ENCODE measurements at places on chromosomes 6 and 20.

- DNase-seq = no peak
Observed at GRCh38 chr6:147510929-147511590, 2.6 kb downstream of the SAMD5 start.

GRCh38 chr20:10522328-10522727, 87.2 kb downstream of the SLX4IP start:
- no peak for DNase-seq

DNA sequence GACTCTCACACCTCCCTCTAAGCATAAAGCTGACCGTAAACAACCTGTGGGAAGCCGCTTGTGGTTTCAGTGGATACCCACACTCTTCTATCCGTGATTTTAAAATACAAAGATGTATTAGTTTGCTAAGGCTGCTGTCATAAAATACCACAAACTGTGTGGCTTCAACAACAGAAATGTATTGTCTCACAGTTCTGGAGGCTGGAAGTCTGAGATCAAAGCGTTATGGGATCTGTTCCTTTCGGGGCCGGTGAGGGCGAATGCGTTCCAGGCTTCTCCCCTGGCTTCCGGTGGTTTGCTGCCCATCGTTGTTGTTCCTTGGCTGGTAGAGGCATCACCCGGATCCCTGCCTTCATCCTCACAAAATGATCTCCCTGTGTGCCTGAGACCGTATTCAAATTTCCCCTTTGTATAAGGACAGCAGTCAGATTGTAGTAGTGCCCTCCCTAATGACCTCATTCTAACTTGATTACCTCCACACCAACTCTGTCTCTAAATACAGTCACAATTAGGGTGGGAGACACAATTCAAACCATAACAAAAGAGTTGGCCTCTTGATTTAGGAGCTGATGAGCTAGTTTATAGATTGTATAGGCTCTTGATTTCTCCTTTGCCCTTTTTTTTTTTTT, 210.6 kb upstream of the SOX4 start:
- no peak for DNase-seq

DNA sequence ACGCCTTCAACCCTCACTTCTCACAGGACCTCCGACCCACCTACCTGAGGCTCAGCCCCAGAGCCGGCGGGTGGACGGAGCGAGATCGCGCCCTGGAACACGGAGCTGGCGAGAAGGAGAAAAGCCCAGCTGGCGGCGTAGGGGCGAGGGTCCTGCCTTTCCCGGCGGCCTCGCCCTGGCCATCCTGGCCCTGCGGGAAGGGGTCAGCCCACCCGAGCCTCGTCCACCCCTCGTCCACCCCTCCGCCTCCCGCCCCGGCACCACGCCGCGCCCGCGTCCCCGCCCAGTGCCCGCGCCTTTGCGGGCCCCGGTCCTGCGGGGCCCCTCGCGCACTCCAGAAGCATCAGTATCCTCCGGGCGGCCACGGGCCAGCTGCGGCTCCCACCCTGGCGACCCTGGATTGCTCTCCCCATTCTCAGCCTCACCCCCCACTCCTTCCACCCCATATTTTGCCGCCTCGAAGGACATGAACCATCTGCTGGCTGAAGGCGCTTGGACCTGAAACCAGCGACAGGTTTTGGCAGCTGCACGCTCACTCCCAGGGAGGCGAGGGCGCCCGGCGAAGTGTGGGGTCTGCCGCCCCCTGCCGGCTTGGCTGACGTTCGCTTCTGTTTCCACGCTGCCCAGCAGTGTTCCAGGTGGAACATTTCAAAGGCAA, 65.1 kb downstream of the PLG start:
- no peak for DNase-seq

GRCh38 chr20:13101706-13102105, 92.9 kb downstream of the SPTLC3 start:
- DNase-seq = no peak

- peak; percentile 7 for DNase-seq
Observed at GRCh38 chr6:80742481-80742880, 636.0 kb downstream of the BCKDHB start.

- no peak for DNase-seq
Observed at GRCh38 chr6:103680116-103680515, 1179.6 kb downstream of the HACE1 start.

Measured in LoVo (cell line).